Stimulated activated CD8-positive, alpha-beta memory T cell treated with anti-CD3 and anti-CD28 coated beads, Interleukin-4, amount 100 ng/mL, for 48 hours (primary cell): ENCODE measurements at places on chromosomes 16 and 17.
A peak's percentile ranks its signal among the peaks of the same experiment; 100 is the strongest.

GRCh38 chr17:61009663-61010062 lies 332.0 kb downstream of the BCAS3 start:
- DNase-seq, result no peak

GRCh38 chr17:51228161-51228560 lies 31.7 kb downstream of the MBTD1 start:
- no peak for DNase-seq

DNA sequence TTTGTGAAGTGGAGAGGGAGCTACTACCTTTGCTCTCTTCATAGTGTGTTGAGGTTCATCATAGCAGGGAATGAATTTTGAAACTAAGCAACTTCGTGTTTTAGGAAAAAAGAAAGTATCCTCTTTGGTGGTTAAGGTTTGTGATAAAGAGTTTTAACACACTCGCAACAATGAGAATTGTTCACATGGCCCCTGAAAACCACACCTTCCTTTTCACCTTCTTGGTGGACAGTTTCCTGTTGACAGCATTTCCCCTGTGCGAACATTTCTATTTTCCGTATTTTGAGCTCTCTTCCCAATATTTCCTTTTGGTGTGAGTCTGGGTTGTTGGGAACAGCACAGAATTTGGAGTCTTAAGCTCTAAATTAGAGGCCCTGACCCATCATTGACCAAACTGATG lies 3.8 kb downstream of the OR4D2 start:
- DNase-seq, result no peak

- DNase-seq, result no peak
These were observed 2.0 kb downstream of the TMEM208 start for GRCh38 chr16:67228905-67229304.

- DNase-seq, result peak; percentile 26
These were observed 79.2 kb downstream of the MYH11 start for GRCh38 chr16:15777533-15778203.

- no peak for DNase-seq
These were observed 103.8 kb upstream of the RPL38 start for GRCh38 chr17:74099442-74100340.

GRCh38 chr17:1007310-1008007 lies 10.5 kb downstream of the TIMM22 start:
- no peak for DNase-seq

GRCh38 chr16:83953796-83954576 lies 946 bp downstream of the OSGIN1 start:
- DNase-seq, result peak; percentile 26

DNA sequence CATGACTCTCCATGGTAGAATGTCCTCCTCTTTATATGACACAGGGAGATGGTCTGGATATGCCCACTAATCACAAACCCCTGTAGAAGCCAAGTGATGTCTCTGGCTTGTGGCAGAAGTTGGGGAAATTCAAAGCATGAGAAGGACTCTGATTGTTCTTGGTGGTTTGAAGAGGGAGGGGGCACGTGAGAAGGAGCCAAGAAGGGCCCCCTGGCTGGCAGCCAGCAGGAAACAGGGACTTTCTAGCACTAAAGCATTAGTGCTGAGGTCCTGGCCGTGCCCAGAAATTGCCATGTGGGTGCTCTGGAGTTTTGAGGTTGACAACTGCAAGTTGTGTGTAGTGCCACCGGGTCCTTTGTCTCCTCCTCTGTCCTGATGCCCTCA lies 199.9 kb downstream of the LGALS9B start:
- DNase-seq, result no peak

DNA sequence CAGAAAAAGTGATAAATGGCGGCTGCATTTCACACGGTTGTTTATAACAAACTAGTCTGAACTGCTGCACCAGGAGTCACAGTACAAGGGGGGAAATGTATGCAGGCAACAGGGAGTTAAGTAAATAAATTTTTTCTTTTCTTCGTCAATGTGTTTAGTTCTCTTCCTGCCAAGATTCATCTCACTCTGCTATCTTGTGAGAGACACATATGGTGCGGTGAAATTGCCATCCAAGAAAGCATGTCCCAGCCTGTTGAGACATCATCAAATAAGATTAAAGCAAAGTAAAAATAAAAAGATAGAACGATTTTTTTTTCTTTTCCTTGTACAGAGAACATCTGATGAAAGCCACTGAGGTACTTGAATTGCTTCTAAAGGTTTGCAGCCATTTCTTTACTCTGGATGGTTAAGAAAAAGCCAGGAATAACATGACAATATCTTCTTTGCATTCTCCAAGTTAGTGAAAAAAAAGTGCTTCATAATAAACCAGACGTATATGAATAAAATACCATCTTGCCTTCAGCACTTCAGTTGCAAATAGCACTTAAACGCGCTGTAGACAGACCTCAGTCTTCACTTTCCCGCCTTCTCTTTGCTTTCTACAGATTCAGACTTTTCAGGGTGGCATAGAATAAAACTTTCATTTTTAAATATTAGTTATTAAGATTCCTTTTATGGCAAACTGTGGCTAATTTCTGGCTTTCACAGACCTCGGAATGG lies 506.2 kb upstream of the ZFHX3 start:
- DNase-seq, result no peak

- no peak for DNase-seq
These were observed 14.0 kb upstream of the TRAP1 start for GRCh38 chr16:3731126-3731935.

DNA sequence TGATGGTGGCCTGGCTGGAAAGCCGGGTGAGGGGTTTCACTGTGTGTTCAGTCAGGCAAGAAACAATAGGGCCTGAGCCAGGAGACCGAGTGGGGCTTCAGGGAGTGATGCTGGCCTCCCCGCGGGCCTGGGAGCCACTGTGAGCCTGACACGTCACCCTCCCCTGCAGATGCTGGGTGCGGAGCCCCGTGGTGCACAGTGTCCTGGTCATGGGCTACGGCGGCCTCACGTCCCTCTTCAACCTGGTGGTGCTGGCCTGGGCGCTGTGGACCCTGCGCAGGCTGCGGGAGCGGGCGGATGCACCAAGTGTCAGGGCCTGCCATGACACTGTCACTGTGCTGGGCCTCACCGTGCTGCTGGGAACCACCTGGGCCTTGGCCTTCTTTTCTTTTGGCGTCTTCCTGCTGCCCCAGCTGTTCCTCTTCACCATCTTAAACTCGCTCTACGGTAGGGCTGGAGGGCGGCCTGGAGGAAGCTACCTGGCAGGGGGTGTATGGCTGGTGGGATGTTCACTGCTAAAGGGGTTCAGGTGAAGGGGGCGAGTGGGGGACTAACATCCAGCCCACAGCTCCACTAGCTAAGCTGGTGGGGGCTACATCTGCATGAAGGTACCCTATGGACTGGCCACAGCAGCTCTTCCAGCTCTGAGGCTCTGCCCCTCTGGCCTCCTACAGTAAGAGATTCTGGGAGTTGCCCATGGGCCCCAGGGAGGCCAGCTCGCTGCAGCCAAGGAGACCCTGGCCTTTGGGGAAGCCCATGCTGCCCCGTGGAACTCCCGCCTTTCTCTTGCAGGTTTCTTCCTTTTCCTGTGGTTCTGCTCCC lies 32.4 kb downstream of the ADGRG5 start:
- DNase-seq, result no peak

DNA sequence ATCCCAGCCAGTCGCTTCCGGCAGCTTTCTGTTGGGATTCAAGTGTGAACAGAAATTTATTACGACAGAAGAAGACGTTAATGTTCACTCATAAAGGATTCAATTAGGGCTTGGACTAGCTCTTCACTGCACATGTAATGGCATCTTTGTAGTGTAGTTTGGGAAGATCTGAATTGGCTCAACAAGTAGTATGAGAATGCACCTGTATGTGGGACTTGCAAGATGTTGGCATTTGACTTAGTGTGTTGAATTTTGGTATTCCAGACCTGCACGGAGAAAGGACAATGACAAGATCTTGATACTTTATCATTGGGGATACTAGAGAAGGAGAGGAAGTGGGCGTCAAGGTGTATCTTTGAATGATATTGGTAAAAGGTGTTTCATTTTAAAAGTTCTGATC lies 1.2 kb downstream of the PSMD11 start:
- DNase-seq, result no peak

GRCh38 chr16:88323546-88324330 lies 59.0 kb upstream of the ZNF469 start:
- no peak for DNase-seq

GRCh38 chr17:45776896-45777295 lies 7.2 kb upstream of the CRHR1 start:
- no peak for DNase-seq

DNA sequence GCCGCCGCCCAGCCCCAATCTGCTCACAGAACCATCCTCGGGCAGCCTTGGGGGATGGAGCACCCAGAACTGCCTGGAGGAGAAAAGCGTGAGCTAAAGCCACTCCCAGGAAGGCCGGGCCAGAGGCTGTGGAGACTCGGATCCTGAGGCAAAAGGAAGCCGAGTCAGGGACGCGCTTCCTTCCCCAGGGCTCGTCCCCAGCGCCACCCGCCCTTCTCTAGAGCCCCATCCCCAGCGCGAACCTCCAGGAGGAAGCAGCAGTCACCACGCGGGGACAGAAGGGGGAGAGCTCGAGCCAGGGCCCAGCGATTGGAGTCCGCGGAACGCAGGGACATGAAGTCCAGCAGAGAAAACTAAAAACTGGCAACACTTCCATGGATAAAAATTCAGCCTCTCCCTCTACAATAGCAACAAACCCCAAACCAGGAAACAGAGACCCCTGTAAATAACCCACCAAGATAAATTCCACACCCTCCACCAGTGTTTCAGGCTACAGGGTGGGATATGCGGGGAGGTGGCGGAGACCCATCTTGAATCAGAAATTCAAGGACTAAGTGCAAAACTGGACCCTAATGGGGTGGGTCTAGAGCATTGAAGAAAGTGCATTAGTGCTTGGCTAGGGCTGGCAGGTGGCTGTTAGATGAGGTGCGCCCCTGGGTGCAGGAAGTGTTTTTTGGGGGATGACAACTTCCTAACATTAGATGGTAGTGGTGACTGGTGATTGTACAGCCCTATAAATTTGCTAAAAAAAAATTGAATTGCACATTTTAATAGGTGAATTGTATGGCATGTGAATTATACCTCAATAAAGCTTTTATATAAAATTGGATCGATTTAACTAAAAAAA lies 116.1 kb upstream of the METRNL start:
- peak; percentile 57 for DNase-seq

GRCh38 chr16:85593494-85594221 lies 19.5 kb upstream of the GSE1 start:
- DNase-seq, result no peak

DNA sequence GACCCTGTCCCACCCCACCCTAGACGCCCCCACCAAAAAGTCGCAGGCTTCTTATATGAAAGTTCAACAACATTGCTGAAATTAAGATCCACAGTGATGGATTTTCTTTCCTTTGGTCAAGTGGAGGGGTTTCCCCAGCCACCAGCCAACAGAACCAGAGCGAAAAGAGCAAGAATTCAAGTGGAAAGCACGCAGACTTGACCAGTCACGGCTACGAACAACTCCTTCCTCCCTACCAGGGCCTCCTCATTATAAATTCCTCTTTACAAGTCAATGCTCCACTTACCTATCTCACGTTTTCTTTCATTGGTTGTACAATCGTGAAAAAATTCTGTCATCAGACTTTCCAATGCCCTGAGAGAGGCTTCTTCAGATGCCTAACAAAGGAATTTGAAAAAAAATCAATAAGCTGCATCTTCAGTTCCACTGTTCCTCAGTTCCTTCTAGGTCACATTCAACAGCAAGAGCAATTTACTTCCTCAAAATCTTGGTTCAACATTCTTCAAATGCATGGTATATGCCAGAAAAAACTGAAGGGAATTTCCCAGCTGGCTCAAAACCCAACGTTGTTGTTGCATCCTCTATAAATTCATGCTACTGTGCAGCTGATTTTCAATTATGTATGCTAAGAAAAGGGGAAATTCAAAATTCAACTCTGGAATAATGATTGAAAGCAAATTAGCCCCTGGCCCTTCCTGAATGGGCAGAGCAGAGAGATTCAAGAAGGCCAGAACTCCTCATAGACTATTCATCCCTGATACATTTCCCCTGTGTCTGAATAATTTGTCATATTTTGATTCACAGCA lies 30.9 kb downstream of the XPO6 start:
- no peak for DNase-seq

GRCh38 chr16:28876973-28877654 lies 1.2 kb upstream of the ATP2A1 start:
- DNase-seq, result no peak

- DNase-seq, result peak; percentile 72
These were observed 6.0 kb upstream of the GLIS2 start for GRCh38 chr16:4309833-4310266.

- no peak for DNase-seq
These were observed 11.4 kb downstream of the ARSG start for GRCh38 chr17:68302666-68303065.

DNA sequence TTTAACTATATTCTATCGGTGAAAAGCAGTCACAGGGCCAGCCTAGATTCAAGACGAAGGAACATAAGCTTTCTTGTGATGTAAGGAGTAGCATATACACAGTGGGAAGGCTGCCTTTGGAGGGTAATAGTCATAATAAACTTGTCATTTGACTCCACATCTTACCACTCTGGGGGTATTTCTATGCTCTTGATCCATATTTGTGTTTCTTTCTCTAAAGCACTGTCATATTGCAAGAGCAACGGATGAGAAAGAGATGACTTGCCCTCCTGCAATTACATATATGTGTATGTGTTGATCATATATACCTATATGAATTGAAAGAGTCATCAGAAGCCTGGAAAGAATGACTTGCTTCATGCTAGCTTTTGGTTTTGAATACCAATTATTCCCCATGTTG lies 225.4 kb upstream of the HS3ST3A1 start:
- DNase-seq, result no peak

- DNase-seq, result no peak
These were observed 60.3 kb downstream of the CHD9 start for GRCh38 chr16:53115047-53115446.

- DNase-seq, result peak; percentile 68
These were observed 43.4 kb upstream of the ICAM2 start for GRCh38 chr17:64063766-64064224.

DNA sequence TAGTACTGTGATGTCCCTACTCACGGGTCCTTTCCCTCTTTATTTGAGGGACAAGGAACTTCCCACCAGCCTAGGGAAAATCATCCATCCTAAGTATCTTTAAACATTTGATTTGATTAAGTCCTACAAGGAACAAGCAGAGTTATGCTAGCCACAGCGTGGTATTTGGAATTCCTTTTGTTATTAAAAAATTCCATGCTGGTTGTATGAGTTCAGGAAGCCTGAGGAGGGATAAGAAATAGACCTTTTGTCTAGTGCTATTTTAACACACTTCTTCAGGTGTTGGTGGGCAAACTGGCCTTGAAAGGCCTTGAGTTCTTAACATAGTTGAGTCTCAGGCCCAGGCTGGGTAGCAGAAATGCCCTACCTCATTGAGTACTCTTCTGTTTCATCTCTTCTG lies 105.4 kb upstream of the TBX2 start:
- no peak for DNase-seq

GRCh38 chr17:866568-867103 lies 84.5 kb downstream of the MRM3 start:
- no peak for DNase-seq

- no peak for DNase-seq
These were observed 1.0 kb upstream of the NLRC5 start for GRCh38 chr16:56988161-56988947.
